Stimulated activated CD4-positive, alpha-beta T cell treated with anti-CD3 and anti-CD28 coated beads, Interleukin-12 subunit alpha, Interleukin-12 subunit beta, amount 100 ng/mL, for 24 hours (primary cell): ENCODE measurements at places on chromosomes 4 and X.

DNA sequence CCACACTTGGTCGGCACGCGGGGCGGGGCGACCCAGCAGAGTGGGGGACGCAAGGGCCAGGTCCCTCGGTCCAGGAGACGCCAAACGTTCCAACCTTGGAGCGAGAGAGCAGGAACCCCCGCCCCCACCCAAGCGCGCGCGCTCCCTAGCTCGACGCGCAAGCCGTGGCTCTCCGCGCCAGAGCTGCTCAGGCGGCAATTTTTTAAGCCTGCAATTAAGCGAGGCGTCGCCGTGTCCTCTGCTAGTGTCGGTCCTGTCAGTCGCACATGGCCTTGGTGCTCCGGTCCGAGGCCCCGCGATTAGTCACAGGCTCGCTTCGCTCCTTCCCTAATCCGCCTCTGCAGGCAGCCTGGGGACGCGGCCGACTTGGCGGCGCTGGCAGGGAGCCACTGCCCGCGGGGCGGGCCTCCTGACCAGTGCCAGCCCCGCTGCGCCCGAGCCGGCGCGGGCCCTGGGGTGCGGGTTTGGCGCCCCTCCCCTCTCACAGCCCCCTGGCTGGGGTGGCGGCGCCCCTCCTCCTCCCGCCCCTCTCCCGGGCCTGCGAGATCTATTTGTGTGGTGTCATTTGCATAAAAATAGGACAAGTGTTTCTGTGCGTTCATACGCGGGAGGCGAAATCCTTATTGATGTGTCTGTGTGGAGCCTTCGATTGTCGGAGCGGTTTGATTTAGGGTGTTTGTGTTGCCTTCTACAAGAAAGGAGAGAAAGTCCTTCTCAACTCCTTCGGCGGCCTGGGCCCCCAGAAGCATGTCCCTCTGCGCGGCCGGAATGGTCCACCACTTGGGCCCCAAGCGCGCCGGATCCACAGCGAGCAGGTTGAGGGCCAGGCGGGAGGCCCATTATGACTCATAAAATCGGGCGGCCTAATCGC lies 9.8 kb upstream of the BCOR start:
- no peak for DNase-seq

DNA sequence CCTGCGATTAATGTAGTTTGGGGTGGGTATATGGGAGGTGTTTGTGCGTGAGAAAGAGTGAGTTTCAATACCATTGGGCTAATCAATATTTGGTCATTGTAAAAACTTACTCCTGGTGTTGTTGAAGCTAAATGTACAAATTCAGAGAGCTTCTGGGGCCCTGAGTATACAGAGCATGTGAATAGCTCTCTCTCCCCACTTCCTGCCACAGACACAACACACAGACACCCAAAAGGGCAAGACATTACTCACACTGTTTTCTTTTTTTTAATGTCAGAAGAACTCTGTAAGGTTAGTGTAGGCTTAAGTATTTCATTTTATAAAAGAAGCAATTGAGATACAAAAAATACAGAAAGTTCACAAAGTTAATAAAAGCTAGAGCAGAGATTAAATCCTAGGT lies 151.3 kb upstream of the KCNIP4 start:
- no peak for DNase-seq

DNA sequence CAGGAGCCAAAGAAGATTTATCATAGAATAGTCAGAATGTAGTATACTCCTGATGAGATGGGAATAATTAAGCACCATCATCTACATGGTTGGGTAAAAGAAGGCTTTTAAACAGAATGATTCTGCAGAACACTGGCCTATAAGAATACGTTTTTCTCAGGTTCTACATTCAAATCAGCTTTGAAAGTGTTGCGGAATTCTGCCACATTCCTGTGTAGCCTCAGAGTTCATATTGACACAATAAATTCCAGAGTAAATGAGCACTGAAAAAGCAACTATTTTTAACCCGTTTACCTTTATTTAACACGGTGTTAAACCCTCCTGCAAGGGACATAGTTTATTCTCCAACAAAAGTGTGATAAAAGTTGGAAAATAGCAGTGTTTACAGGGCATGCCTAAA lies 950.2 kb upstream of the SLIT2 start:
- no peak for DNase-seq

DNA sequence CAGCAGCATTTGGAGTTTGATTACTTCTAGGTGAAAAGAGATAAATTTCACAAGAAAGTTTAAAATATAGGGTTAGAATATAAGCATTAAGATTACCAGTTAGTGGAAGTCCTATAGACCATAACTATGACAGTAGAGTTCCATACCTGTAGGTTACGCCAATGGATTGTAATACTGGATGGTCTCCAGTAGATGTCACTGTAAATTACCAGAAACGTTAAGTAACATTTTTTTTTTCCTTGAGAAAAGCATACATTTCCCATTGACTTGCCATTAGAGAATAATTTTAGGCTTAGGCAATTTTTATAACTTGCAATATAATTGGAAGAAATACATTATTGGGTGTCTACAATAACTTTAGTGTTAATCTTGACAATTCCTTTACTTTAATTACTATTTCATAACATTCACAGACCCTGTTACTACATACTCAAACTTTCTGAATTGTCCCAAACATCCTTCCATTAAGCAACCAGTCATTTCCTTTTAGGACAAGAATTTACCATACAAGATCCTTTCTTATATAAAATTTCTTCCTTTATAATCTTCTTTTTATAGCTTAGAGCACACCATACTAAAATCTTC lies 304.1 kb upstream of the TECRL start:
- DNase-seq: no peak

GRCh38 chrX:10457092-10457491 lies 163.3 kb downstream of the MID1 start:
- no peak for DNase-seq

DNA sequence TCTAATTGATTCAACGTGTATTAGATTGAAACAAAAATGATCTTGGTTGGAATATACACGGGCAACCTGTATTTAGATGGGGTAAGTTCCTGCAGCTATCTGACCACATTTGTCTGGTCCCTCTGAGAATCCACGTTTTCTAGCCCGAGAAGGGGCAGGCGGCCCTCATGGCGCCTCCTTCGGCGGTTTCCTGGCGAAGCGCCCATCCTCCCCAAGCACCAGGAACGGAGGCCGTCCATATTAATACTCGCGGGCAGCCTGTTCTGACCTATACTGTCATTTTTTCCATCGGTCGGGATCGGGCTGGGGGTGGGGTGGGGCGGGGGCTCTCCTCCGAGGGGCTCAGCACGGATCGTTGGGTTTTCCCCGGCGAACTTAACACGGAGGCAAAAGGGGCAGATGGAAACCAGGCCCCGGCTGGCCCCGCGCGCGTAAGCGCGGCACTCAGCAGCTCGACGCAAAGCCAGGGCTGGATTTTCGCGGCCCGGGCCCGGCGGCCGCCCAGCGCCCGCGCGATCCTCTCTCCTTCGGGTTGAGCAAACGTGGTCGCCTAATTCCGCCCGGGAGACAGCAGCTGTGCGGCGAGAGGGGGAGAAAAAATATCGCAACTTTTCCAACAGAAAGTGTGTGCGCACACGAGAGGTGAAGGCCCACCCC lies 77.2 kb upstream of the BCOR start:
- DNase-seq: peak; percentile 54

DNA sequence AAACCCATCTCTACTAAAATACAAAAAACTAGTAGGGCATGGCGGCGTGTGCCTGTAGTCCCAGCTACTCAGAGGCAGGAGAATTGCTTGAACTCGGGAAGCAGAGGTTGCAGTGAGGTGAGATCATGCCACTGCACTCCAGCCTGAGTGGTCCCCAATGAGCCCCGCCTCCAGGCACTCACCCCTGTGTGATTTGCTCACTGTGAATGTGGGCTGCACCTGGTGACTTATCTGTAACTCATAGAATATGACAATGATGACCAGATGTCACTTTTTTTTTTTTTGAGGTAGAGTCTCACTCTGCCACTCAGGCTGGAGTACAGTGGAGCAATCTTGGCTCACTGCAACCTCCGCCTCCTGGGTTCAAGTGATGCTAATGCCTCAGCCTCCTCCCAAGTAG lies 49.0 kb upstream of the HOPX start:
- no peak for DNase-seq

GRCh38 chr4:48970471-48970921 lies 15.6 kb upstream of the CWH43 start:
- DNase-seq: no peak

DNA sequence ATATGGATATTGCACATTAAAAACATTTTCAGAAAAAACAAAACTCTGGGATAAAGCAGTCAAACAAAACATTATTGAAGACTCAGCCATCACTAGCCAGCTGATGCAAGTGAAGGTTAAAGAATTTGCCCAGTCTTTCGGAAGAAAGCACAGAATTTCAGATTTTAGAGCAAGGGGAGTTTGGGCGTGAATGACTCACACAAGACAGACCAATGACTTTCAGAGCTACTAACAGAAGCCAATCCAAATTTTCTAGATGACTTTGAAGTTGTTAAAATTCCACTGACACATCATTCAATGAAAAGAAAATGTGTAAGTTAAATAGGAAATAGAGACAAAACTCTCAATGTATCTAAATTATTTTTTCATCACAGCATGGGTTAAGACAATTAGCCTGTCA lies 4.0 kb downstream of the MRFAP1L1 start:
- DNase-seq: no peak

DNA sequence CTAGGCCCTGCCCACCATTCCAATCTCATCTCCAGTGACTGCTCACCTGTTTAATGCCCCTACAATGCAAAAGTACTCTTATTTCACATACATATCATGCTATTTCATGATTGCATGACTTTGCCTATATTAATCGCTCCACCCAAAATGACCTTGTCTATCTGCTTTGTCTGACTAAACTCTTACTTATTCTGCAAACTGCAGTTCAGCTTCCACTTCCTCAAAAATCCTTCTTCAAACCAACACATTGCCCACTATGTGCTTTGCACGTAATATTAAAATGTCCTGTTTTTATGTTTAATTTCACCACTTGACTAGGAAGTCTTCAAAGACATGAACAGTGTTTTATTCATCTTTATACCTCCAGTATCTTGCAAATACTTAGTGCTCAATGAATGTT lies 229.6 kb downstream of the OPHN1 start:
- no peak for DNase-seq

DNA sequence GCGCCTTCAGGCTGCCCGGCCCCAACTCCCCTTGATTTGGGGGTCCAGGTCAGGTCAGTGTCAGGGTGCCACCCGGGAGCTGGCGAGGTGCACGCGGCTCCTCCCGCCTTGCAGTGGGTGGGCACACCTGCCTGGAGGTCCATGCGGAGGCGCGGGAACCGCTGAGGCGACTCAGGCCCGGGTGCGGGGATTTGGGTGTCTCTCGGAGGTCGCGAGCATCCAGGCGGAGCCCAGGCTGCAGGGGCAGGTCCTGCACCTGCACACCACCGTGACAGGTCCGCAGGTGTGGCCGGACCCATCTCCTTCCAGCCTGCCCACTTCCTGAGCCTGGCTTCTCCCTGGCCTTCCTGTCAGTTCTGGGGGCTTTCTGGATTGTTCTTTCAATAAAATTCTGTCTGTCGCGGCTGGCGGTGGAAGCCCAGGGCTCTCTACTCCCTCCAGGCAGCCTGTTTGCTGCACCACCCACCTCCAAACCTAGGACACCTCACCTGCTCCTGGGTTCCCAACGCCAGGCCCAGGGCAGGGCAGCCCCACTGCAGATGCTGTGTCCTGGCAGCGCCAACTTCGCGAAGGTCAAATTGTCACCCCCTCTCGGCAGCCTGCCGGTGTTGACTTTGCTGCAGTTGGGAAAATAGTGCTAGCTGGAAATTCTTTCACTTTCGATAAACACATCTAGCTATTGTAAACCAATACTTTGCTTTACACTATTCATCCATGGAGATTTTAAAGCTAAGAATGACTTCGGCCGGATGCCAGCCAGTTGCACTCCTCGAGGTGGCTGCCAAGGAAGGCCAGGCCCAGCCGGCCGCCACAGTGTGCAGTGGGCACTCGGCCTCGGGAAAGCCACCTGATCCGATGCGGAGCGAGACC lies 35.9 kb downstream of the FGFRL1 start:
- no peak for DNase-seq
